ENCODE measurements at places on chromosomes 1 and 21.

- DNase-seq, result no peak
Measured at GRCh38 chr1:198168227-198168626, 11.4 kb downstream of the NEK7 start.

DNA sequence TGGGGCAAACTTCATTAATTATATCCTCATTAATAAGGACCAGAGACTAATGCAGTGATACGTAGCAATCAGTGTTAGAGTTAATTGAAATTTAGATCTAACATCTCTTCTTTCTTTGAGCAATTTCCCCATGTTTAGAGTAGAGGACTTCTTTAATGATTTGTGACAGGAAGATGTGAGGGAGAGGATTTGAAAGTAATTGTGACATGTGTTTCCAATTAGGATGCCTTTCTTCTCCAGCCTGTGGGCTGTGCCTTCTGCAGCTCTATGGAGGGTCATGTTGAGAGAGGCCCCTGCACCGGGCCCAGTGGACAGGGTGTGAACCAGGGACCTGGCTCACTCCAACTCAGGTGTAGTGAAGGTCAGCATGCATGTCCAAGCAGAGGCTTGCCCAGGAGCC lies 103.0 kb downstream of the GREM2 start:
- DNase-seq, result no peak

- peak; percentile 26 for DNase-seq
Measured at GRCh38 chr1:58986996-58987767, 203.3 kb upstream of the JUN start.

DNA sequence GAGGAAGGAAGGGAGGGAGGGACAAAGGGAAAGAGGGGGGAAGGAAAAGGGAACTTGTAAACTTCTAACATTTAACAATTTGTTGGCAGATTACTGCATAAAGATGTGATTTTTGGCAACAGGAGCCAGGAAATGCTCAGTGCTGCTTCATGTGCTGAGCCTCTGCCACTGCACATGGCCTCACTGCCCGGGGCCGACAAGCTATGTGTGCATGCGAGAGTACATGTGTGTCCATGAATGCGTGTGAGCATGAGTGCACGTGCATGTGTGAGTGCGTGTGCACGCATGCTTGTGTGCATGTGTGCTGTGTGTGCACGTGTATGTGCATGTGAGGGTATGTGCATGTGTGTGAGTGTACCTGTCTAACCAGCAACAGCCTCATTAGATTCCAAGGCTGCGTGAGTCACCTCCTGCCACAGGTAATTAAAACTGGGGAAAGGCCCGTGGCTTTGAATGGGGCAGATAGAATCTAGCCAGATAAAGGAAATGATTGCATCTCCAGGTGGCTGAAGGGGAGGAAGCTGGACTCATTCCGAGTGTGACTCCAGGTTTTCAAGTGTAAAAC lies 41.4 kb upstream of the TSPEAR start:
- no peak for DNase-seq

DNA sequence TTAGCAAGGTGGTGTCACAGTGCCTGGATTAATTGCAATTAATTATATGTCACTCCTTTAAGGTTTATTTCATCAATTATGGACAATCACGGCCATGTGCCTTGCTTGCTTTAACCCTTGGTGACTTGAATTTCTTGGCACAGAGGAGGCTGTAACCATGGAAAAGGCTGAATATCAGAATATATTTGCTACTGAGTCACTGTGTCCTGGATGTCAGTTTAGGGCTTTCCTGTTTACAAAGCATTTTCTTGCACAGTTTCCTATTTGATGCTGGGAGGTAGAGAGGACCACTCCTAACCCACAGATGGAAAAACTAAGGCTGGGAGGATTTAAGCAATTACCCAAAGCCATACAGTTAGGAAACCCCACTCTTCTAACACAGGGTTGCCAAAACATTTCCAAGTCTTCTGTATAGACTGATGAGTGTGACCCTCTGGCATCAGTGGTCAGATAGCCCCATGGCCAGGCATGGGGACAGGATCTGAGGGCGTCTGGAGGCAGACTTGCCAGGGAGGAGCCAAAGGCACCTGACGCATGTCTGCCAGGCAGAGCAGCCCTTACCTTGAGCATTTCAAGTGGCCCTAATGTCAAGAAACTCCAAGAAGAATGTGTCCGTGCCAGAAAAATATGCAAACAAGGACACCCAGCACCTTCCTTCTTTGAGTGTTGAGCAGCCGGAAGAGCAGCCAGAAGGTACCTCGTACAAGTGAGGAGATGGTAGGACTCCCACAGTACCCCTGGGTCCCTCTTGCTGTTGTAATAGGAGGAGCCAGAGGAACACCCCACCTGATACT lies 34.4 kb downstream of the KCNN3 start:
- DNase-seq, result no peak

DNA sequence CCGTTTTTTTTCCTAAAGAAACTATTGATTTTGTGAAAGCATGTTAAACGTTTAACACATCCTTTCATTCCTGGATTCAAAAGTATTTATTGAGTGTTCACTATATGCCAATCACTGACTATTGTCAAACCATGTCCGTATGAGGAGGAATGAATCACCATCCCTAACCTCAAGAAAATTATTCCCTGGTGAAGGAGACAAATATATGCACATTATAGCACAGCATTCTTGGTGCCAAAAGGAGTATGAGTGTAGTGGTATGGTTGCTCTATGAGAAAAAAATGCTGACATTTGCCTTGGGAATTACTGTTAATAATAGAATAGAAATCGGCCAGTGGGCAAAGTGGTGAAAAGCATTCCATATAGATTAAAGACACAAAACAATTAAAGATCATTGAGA lies 1390.1 kb downstream of the MRPL39 start:
- no peak for DNase-seq

GRCh38 chr1:174858301-174858700 lies 141.4 kb upstream of the CACYBP start:
- DNase-seq, result no peak

DNA sequence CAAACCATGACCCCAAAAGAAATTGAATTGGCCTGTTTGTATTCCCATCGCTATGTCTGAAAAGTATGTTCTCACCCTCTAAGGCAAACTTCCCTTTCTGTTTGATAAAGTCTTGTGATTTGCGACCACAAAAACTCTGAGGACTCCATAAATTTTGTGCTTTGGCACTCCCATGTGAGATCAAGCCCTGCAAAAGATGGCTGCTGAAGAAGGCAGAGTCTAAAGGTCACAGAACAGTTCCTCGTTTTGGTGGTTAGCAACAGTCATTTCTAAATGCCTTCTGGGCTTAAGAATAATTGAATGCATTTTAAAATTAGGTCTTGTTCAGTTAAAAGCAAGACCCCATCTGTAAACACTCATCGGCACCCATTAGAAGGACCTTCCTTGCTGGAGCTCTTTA lies 441.6 kb downstream of the OMA1 start:
- no peak for DNase-seq

DNA sequence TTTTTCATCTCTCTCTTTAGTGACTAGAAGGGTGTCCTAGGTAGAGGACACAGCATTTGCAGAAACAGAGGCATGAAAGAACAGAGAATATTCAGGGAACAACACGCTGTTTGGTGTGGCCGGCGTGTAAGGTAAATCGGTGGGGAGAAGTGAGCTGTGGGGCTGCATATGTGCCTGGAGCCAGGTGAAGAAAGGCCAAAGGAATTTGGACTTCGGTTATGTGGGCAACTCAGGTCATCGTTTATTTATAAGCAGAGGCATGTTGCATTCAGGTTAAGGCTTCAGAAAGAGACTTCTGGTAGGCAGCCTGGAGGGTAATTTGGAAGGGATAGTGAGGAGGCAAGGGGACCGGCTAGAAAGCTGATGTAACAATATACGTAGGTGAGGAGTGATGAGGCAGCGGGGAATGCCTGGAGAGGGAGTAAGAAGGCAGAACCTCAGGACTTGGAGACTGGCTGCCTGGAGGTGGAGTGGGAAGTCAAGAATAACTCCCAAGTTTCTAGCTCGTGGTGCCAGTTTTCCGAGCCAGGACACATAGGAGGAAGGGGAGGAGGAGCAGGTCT lies 64.1 kb upstream of the ACOT11 start:
- no peak for DNase-seq

DNA sequence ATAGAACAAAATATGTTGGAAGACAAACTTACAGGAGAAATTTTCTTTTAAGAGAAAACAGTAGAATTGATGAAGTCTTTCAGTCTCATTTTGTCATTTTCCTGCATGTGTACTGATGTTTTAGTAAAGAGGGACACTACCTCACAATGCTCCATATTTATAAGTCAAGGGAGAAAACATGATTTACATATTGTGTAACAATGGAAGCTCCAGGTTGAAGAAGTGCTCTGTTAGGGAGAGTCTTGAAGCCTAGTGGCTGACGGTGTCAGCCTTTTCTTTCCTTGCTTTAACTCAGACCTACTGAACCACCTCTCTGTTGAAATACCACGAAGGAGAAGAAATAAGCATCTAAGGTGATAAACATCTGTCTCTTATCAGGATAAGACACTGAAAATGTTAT lies 75.0 kb downstream of the C4BPA start:
- DNase-seq, result no peak

- no peak for DNase-seq
Measured at GRCh38 chr21:35616090-35616489, 444.2 kb downstream of the SETD4 start.

DNA sequence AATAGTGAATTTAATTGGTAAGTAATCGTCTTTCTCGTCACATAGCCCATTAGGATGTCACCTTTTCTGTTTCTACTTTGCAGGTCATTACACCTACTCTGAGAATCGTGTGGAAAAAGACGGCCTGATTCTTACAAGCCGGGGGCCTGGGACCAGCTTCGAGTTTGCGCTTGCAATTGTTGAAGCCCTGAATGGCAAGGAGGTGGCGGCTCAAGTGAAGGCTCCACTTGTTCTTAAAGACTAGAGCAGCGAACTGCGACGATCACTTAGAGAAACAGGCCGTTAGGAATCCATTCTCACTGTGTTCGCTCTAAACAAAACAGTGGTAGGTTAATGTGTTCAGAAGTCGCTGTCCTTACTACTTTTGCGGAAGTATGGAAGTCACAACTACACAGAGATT lies 23.3 kb downstream of the PARK7 start:
- no peak for DNase-seq

DNA sequence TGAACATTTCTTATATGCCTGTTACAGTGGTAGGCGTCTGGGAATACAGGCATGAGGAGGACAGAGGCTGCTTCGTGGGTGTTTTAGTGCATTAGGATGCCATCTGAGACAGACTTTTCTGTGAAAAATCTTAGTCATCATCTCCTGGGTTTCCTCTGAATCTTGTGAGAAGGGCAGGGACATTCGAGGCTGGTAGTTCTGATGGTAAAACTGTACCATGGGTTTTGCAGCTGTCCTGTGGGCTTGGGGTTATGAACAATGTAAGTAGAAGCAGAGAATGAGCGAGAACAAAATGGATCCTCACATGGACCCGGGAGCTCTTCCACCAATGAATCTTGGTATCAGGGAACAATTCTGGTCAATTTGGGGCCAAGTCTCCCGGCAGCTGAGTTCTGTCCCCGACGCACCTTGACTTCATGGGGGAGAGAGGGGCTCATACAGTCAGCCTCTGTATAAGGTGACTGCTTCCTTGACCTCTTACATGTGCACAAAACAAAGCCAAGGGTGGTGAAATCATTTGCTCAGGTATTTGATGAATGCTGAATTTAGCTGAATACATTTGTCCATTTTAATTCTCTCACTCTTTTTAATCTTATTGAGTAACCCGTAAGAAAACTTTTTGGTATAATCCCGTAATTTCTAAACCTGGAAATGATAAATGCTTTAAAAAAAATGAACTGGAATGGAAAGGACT lies 63.6 kb upstream of the ERRFI1 start:
- no peak for DNase-seq

DNA sequence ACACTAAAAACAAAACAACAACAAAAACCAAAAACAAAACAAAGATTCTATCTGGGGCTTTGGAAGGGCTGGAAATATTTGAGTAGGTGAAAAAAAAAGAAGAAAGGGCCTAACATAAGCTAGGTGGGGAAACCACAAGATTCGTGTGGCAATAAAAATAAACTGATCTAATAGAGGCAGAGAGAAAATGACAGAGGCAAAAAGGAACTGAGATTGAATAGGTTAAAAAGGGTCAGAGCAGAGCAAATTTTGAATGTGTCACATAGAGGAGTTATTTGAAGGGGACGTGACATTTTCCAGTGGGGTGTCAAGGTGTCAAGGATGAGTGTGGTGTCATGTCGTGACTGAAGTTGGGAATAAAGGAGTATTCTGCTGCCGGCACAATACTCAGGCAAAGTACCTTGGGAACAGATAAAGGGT lies 65.2 kb upstream of the RALGPS2 start:
- DNase-seq, result no peak

GRCh38 chr1:63868268-63868781 lies 94.5 kb downstream of the ROR1 start:
- no peak for DNase-seq

DNA sequence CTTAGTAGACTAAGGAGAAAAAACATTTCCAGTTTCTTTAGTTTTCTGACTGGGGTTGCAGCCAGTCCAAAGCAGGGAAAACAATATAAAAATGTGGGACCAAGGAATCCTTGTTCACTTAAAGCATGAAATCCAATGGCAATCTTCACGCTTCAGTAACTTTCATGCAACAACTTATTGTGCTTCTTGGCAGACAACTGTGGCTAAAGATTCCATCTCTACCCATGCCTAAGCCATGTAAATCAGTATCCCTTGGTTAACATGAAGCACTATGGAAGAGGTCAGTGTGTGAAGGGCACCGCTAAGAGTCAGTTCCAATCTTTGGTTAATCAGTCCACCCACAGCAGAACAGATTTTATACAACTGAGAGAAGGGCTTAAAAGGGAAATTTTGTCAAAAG lies 201.8 kb upstream of the GREM2 start:
- no peak for DNase-seq

GRCh38 chr1:21622466-21623315 lies 46.5 kb downstream of the RAP1GAP start:
- DNase-seq, result peak; percentile 10

GRCh38 chr1:208107425-208108212 lies 136.6 kb downstream of the PLXNA2 start:
- DNase-seq, result no peak

GRCh38 chr1:114355240-114355639 lies 155.8 kb downstream of the TRIM33 start:
- no peak for DNase-seq

DNA sequence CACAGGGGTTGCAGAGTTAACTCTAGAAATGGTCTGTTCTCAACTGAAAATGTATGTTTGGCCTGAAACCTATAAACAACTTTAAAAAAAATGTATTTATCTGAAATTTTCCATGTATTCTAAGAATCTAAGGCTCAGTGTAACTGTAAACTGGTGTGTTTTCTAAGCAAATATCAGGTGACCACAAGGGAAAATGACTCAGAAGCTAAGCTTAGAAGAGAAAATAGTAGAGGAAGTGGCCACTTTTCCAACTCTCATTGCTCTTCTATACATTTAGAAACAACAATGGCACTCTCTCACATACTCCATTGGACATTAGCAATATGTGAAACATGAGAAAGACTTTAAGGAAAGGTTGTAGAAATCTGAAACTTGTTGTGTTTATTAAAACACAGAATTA lies 7.5 kb downstream of the TNFSF18 start:
- DNase-seq, result no peak

GRCh38 chr1:6179564-6180175 lies 451 bp downstream of the CHD5 start:
- DNase-seq, result no peak

- DNase-seq, result no peak
Measured at GRCh38 chr21:14863745-14864210, 201.0 kb downstream of the NRIP1 start.

- DNase-seq, result no peak
Measured at GRCh38 chr1:238701024-238701423, 685.3 kb upstream of the CHRM3 start.
